Renal cortex interstitium (tissue), 15 donors: ENCODE measurements at places on chromosomes 3 and 15. TPM values are rescaled to one million over a fixed set of nuclear protein-coding genes. Genes with fewer than 3 reads are reported as not detected.

DNA sequence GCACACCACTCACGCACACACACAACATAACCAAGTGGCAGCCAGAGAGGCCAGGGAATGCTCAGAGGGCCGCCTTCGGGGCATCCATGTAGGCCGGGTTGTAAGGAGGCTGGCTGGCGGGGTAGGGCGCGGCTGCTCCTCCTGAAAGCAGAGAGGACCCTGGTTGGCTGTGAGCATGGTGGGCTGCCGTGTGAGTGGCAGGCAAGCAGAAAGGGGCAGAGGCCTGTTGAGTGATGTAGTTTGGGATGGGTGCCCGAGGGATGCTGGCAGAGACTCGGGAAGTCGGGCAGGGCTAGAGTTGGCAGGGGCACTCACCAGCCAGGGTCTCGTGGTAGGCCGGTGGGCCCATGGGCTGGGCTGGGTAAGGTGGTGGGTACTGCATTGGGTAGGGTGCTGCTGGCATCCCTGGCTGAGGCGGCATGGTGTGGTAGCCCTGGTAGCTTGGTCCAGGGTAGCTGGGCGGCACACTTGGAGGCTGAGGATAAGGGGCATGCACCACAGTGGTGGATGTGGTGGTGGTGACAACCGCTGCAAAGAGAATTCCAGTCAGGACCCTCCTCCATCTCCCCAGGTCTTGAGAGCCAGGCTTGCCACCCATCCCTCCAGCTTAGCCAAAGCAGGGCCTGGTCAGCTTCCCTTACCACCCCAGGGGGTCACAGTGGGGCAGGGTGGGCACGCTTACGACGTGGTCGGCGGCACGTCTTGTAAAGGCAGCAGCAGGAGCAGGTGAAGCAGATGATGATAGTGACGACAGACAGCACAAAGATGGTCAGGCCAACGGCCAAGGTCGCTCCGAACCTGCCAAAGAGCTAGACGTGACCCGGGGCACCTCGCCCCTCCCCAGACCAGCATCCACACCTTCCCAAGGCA is 22.7 kb downstream of the ATRIP start:
- DNase-seq, result no peak

DNA sequence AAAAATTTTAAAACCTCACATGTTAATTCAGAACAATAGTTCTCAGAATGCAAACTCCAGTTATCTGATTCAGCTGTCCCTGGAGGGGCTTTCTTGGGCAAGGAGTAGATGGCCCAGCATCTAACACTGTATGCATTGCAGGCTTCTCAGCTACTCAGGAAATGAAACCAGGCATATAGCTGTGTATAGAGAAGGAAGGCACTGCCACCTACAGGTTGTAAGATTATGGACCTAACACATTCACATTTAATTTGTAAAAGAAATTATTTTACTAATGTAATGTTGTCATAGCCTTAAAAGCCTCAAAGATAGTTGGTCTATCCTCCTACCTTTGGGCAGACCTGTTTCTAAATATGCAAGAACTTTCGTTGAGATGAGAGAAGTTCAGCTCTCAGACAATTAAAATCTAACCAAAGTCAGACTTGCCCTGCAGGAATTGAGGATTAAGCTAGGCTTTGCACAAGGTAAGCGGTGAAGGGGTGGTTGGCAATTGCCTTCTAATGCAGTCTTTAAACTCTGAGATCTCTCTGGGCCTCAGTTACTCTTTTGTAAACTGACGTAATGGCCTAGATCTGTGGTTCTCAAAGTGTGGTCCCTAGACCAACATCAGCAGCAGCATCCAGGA is 132.8 kb upstream of the SLC24A5 start:
- DNase-seq, result peak; percentile 50

GRCh38 chr3:106333911-106334618 is 465.3 kb upstream of the CBLB start:
- DNase-seq, result no peak

DNA sequence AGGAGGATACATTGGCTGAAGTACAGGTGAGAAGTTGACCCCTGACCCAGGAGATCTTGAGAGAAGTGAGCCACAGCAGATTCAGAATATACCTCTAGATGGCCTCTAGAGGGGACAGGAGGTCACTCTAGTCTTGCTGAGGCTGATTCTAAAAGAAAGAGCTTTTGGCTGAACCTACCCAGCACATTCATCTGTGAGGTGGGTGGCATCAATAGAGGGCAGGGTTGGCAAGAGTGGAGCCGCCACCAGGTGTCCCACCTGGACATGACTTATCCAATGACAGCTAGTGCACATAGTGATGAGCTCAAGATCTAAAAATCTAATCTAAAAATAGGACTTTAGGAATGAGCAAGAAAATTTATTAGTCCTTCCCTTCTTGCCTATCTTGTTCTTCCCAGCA is 51.6 kb downstream of the CYP19A1 start:
- no peak for DNase-seq

DNA sequence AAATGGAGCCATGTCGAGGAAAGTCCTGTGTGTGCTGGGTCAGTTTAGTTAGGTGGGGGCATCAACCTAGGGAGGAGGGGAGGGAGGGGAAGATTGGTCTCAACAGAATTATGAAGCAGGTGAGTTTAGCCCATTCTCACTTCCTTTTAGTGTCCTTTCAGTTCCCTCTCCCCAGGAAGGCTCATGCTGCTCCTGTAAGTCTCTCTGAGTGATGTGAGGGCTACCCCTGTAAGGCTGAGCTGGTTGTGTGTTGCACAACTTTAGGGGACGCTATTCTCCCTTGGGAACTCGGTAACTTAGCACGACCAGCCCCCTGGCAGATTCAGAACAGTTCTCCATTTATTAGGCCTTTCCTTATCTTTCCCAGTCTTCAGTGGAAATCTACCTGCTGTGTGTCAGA is 21.2 kb downstream of the IL5RA start:
- DNase-seq, result no peak

GRCh38 chr3:5122741-5123706 is 932 bp downstream of the ARL8B start:
- DNase-seq, result peak; percentile 18

DNA sequence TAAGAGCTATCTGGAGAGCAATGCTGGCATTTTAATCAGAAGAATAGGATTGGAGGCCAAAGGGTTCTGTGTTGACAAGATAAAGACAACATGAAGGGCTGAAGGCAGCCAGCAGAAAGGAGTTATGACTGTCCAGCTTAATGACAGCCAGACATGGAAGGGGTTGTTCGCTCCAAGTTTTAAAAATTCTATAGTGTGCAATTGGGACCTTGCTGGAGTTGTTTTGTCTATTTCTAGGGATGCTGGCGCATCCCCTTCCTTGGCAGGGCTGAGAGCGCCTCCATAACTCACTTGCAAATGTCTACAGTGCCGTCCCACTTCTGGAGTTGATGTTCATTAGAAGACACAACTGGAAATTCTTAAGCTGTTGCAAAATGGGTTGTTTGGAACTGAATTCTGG is 200.7 kb downstream of the TLE3 start:
- DNase-seq, result no peak

- no peak for DNase-seq
These were observed 61.5 kb upstream of the SETMAR start for GRCh38 chr3:4241595-4242170.

GRCh38 chr3:125552401-125552800 is 32.4 kb upstream of the SNX4 start:
- no peak for DNase-seq

DNA sequence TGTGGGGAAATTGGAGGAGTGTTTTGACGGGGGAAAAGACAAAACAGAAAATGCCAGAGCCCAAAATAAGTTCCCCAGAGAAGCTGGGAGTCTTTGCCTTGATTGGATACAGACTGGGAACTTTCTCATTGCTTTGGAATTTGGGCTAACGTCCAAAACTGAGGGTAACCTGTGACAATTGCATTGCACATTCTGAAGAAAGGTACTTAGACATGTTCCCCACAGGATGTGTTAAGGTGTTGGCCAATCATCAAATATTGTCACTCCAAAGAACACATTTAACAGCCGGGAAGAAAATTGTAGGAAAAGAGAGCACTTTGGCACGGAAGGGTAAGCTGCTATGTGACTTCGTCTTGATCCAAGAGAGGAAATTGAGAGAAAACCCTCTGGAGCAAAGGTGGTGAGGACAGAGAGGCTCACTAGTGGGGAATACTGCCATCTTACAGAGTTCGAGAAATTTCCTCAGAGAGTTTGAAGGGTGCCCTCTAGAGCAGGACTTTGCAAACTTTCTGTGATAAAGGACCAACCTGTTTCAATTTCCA is 619.5 kb upstream of the TBL1XR1 start:
- no peak for DNase-seq

DNA sequence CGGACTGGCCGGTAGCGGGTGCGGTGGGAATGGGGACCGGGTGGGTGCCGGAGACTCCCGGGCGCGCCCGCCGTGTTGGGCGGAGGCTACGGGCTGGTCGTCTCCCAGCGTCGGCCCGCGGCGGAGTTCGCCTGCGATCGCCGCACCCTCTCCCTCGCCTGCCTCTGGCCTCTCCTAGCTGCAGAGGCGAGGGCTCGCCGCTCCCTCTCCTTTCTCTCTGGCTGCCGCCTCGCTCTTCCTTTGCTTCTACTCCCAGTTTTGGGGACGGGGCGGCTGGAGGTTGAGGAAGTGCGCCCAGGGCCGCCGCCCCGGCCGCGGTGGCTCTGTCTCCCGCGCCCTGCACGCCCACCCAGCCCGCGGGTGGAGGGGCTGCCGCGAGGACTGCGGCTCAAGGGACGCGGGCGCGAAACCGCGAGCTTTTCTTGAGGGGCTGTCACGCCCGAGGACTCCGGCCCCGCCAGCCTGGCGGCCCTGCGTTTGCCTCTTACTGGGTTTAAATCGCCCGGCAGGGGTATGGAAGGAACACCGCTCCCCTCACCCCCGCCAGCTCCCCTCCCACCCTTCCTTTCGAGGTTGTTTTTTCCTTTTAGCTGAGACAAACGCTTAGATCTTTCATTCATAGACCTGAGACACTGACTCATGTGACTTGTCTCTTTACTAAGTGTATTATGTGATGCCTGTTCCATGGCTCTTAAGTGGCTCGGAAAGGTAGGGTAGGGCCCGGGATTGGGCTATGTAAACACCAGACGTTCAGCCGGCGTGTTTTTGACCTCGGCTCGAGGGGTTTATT is 654 bp downstream of the PIK3CA start:
- DNase-seq, result peak; percentile 45

DNA sequence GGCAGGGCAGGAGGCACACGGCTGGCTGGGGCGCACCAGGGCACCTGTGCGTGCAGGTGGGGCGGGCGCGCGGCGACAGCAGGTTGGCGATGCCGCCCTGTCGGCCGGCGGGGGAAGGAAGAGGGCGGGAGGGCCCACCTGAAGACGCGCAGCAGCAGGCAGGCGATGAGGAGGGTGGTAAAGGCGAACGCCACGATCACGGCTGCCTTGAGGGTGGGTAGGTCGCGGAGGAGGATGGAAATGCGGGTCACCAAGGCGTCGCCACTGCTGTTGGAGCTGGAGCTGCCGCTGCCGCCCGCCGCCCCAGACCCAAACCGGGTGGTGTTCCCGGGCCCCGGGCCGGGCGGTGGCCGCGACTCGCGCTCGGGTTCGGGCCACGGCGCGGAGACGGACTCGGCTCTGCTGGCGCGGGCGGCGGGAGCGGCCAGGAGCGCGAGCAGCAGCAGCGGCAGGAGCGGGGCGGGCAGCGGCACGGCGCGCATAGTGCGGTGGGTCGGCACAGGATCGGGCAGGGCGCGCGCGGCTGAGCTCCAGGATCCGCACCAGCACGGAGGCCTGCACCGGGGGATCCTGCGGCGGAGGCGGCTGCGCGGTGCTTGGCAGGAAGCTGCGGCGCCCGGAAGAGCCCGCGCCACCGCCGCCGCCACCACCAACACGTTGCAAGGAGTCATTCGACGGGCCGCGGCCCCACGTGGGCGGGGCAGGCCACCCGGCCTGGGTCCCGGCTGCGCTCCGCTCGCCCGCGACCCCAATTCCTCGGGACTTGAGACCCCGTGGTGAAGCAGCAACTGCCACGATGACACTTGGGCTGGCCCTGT is at the start of gene FAM174B:
Gene FAM174B, minus strand, starts transcription at position 598 of the 818 bp plus-strand sequence.
- no peak for DNase-seq

DNA sequence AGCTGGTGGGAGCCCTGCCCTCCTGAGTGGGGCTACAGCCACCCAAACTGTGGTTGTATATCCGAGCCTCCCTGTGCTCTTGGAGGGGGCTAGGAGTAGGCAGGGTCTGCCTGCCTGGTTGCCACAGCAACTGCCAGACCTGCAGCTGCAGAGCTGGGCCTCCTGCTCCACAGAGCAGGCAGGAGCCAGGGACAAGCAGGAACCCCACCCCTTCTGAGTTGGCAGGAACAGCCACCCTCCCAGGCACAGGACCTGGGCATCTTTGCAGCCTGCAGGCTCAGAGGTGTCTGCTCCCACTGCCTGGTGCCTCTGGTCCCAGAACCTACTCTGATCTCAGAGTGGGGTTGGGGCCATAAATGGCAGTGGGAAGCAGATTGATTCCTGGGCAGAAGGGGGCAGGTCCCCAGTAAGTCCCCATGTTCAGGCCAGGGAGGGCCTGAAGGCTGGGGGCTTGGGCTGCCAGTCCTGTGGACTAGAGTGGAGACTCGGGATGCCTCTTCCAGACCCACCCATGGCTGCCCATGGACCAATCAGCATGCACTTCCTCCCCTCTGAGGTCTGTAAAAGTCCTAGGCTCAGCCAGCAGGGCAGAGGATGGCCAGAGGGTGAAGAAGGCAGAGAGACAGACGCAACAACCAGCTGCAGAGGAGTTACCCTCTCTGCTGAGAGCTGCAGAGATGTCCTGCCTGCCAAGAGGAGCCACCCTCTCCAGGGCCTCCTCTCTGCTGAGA is 10.3 kb upstream of the LRRC31 start:
- no peak for DNase-seq

- DNase-seq, result no peak
These were observed 82.2 kb upstream of the WDR72 start for GRCh38 chr15:53841651-53842050.

DNA sequence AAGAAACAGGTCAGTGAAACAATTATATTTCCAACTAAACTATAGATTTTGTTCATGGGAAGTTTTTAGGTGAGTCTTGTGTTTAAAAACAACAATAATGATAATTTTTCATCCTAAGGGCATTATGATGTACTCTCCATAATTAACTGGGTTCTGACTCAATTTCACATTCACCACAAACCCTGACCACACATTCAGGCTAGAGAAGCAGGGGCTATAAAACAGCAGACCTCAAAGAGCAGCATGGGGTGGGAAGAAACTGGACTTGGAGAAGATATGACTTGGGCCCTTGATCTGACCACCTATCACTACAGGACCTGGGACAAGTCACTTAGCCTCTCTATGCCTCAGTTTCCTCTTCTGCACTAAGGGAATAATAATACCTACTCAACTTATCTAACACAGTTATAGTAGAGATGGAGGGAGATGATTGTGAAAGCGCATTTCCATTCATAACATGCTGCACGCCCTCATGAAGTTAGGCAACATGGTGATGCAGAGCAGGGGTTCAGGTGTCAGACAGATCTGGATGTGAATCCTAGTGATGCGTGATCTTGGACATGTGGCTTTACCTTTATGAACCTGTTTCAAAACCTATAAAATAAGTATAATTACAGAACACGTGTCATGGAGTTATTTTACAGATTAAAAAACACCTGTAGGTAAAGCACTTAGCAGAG is 63.0 kb upstream of the ACP3 start:
- DNase-seq, result no peak

SLC2A2 gene
- 11.7 TPM for polyA plus RNA-seq

PRR20G gene
- polyA plus RNA-seq, result not detected

TRPM1 gene
- 0.37 TPM for polyA plus RNA-seq

BNC1 gene
- 0.23 TPM for polyA plus RNA-seq

PRKCD gene
- 20.5 TPM for polyA plus RNA-seq

GATA2 gene
- polyA plus RNA-seq, result 38.3 TPM

PRR23E gene
- polyA plus RNA-seq, result not detected

GOLGA8R gene
- 13.1 TPM for polyA plus RNA-seq

PEX11A gene
- polyA plus RNA-seq, result 17.3 TPM
